ENCODE measurements at places on chromosomes 6 and 20.
A peak's percentile ranks its signal among the peaks of the same experiment; 100 is the strongest.

DNA sequence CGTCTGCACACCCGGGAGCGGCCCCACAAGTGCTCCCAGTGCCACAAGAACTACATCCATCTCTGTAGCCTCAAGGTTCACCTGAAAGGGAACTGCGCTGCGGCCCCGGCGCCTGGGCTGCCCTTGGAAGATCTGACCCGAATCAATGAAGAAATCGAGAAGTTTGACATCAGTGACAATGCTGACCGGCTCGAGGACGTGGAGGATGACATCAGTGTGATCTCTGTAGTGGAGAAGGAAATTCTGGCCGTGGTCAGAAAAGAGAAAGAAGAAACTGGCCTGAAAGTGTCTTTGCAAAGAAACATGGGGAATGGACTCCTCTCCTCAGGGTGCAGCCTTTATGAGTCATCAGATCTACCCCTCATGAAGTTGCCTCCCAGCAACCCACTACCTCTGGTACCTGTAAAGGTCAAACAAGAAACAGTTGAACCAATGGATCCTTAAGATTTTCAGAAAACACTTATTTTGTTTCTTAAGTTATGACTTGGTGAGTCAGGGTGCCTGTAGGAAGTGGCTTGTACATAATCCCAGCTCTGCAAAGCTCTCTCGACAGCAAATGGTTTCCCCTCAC is 21.0 kb downstream of the PRDM1 start:
- no peak for DNase-seq

DNA sequence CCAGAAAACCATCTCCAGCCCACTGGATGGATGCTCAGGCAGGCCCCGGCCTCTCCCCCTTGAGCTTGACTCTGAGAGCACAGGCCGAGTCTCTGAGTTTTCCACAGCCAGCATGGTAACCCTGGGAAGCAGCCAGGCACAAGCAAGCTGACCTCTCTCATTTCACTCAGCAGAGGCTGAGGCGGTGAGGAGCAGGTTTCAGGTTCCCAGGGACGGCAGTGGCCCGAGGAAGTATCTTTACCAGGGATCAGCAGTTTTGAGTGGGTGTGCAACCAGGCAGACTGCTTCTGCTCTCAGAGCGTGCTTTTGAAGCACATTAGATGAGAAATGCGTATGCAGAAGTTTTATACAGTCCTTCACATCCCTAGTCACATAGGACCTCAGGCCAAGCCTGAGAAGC is 12.6 kb downstream of the HCK start:
- DNase-seq: no peak

DNA sequence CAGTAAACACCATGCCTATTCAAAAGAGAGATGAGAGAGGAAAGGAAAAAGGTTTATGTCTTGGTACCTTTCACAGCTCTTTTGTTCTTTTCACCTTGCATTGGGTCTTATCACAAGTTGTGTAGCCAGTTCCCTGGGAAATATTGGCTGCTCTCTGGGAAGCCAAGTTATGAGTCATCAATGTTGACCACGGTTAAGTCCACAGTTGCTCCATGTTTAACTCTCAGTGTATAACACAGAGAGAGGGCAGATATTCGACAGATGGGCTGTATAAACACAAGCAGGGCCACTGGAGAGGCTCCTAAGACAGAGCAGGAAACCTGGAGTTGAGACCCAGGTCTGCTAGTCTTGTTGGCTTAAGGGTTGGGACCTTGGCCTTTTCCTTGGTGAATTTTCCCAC is 718.6 kb downstream of the QKI start:
- no peak for DNase-seq

DNA sequence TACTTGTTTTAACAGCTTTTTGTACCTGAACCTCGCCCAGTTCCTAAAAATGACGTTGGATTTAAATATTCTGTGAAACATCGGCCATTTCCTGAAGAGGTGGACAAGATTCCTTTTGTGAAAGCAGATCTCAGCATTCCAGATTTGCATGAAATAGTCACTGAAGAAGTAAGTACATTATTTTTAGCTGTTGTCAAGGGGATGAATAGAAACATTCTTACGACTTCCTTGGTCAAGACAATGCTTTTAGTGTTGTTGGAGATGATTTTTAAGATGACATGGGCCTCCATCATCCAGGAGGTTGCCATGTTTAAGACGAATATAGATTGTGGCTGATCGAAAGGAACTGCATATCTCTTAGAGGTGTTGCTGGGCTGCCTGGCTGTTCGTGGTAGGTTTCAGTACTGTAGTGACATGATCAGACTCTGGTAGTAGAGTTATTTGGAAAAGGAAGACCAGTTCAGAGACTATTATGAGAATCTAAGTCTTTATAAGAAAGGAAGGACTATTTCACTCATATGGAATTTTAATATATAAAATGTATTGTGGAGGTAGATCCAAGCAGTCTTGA is 29.9 kb upstream of the ADIG start:
- no peak for DNase-seq

DNA sequence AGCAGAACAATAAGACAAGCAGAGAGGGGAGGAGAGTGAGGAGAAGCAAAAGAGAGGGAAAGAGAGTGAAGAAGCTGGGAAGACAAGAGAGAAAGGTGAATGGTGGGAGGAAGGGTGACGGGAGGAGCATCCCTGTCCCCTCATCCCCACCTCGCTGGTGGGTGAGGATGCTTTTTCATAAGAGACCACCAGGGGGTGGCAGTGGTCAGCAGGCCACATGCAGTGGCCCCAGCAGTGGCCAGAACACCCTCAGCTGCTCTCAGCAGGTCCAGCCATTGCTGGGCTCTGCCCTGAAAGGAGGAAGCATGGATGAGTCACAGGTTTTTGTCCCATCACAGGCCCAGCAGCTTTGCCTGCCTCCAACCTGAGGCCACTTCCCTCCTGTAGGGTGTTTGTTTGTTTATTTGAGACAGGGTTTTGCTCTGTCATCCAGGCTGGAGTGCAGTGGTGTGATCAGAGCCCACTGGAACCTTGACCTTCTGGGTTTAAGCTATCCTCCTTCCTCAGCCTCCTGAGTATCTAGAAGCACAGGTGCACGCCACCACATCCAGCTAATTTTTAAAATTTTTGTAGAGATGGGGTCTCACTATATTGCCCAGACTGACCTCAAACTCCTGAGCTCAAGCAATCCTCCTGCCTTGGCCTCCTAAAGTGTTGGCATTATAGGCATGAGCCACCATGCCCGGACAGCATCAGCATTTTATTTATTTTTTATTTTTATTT is 24.0 kb downstream of the FGD2 start:
- peak; percentile 43 for DNase-seq

DNA sequence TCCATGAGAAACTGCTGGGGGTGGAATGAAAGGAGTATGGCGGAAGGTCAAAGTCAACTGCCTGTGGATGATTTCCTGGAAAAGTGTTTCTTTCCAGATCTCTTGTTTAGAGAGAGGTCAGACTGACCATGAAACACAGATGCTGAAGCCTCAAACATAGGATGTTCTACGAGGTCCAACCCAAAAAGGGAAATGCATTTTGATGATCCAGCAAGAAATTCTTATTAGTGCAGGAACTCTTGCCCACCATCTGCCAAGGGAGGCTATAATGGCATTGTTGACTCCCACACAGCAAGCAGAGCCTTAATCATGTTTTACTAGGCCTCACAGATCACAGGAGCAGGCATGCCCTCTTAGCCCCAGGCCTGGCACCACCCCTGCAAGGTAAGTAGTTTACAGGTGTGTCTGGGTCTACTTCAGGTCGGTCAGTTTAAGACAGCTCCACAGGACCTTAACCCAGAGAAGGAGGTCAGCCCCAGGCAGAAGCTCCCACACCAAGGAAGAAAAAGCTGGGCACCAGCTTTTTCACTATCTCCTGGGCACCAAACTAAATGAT is 67.6 kb upstream of the CNKSR3 start:
- no peak for DNase-seq

- no peak for DNase-seq
These were observed 91.4 kb downstream of the SYNDIG1 start for GRCh38 chr20:24560571-24561491.

DNA sequence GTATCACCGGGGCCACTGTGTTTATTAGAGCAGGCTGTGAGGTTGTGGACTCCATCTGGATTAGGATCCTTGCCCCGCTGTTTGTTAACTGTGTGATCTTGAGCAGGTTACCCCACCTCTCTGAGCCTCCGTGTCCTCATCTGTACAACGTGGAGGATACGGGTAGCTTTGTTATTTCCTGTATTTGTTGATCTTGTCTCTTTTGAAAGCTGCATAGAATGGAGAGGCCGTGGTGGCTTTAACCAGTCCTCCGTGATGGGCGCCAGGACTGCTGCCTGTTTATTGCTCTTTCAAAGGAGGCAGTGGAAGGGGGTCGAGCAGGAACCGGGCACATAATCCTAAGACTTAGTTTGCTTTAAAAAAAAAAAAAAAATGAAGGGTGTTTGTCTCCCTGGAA is 22.9 kb downstream of the BCAS4 start:
- no peak for DNase-seq

GRCh38 chr20:59300333-59301081 is at the start of gene EDN3:
Gene EDN3 (plus strand): TSS chr20:59300611. CDS start chr20:59300813, 202 bp downstream.
- DNase-seq: no peak

- peak; percentile 54 for DNase-seq
These were observed 41.9 kb downstream of the TRAM2 start for GRCh38 chr6:52534966-52535390.

- DNase-seq: no peak
These were observed 38.0 kb upstream of the PRSS35 start for GRCh38 chr6:83474309-83474708.

- no peak for DNase-seq
These were observed 5.2 kb downstream of the HAO1 start for GRCh38 chr20:7935027-7935551.

DNA sequence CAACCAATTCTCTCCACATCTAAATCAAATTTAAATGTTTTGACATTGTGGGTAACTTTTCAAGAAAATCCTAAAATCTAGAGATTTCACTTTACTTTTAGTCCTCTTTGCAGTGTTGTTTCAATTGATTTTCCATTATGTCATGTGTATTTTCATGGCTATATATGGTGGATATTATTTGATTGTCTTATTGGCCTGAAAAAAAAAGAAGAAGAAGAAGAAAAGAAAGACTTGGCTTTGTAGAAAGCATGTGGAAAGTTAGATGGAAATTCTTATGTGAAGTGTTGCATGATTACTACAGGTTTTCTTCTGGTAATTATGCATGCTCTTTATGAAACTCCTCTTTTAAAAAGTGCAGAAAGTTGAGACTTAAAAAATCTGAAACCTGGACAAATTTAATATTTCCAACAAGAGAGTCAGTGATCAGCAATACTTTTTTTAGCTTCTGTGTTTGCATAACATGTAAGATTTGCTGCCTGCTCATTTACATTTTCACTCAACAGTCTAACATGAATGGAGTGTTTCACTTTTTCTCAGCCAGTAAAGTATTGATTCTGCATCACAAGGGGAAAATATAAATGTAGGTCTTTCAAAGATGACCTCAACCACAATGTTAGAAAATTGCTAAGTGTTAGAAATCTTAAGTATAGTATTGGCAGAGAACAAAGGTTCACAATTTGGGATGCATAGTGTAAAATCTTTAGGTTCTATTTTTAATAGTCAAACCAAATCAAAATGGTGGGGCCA is 438.7 kb downstream of the BCKDHB start:
- DNase-seq: no peak

DNA sequence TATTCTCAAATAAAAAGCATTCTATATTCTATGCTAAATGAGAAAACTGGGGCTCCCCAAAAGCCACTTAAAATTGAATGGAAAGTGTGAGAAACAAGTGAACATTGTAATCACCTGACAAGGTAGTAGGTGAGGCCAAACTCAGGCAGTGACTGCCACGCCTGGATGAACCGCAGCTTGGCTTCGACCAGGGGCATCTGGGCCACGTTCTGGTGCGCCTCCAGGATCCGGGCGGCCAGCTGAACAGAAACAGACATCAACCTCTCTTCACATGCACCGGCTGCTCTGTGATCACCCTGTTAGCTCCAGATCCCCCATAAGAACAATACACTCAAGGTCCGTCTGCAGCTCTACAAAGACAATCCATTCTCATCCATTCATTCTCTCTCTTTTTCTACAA is 30.1 kb upstream of the LRRN4 start:
- no peak for DNase-seq

- no peak for DNase-seq
These were observed 633.1 kb downstream of the PTPRT start for GRCh38 chr20:42556575-42556974.

GRCh38 chr6:105995391-105995865 is 90.7 kb upstream of the PRDM1 start:
- no peak for DNase-seq

DNA sequence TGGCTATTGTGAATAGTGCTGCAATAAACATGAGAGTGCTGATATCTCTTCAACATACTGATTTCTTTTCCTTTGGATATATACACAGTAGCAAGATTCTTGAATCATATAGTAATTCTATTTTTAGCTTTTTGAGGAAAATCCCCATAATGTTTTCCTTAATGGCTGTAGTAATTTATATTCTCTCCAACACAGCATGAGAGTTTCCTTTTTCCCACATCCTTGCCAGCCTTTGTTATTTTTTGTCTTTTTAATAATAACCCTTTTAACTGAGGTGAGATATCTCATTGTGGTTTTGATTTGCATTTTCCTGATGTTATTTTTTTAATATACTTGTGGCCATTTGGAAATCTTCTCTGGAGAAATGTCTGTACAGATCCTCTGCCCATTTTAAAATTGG is 132.6 kb downstream of the PRL start:
- no peak for DNase-seq

GRCh38 chr6:43786664-43787329 is 16.8 kb downstream of the VEGFA start:
- no peak for DNase-seq
